ENCODE measurements at places on chromosomes 4 and X.

DNA sequence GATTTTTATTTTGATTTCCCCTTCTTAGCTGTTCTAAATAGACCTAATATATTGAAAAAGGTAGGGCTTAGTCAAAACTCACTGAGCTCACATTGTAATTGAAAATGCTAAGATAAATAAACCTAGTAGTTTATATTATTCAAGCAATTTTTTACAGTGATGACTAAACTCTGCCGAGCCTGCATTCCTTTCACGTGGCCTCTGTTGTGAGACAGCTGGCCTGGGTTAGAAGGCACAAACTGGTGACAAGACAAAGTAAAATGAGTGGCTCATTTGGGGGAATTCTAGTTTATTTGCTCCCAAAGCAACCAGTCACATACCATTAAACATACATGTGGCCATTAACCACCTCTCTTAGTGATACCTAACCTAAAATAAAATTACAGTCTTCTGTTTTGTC is 169.4 kb upstream of the TEX13C start:
- DNase-seq = no peak

DNA sequence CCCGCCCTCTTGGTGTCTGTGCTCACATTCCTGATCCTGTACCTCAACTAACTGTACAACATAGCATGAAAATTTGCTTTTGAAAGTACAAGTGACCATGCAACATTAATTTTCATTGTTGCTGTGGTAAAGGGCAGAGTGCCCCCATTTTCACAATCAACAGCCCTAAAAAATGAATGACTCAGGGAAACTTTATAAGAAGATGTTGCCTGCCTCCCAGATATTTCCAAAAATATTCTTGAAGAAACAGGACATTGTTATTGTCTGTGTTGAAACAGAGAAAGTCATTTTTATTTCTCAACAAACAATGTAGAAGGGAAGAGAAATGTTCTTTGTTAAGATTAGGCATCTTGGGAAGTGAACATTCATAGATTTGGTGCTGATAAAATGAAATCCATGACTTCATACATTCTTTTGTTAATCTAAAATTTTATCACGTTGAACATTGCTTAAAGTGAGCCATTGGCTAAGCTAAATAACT is 113.9 kb upstream of the ANXA3 start:
- no peak for DNase-seq

DNA sequence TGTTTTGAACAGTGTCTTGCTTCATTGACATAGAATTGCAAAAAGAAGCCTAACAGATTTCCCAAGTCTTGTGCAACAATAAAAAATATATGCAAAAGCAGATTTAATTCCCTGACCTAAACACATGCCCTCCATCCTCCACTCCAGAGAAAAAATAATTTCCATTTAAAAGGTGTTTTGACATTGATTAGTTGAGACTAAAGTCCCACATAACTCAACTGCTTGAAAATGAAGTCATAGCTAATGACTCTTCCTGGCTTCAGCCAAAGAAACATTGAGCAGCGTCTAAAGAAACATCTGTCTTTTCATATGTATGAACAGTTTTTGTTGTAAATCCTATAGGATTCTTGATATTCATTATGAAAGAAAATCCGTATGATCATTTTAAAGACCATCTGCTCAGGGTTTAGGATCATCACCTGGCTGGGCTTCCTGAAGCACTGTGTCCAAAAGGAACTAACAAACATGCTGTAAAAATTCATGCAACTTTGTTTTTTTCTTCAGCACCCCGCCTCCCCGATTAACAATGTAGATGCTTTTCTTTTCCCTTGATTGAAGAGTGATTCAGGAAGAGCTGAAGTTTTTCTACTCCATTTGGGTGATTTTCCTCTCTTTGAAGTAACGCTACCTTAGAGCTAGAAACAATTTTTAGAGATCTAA is 273.4 kb downstream of the HS3ST1 start:
- no peak for DNase-seq

DNA sequence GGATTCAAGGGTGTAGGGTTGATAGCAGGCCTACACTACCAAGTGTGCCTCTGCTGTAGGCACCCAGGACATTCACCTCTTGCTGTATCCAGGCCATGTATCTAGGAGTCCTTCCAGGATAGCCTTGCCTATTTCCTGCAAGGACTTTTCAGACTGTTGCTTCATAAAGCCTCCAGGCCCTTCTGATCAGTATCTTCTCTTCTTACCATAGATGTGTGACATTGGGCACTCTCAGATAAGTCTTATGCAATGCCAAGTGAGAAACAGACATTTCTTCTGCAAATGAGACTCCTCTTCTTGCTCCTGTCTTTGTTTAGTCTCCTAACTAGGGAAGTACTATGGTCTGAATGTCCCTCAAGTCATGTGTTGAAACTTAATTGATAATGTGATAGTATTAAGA is 386.8 kb downstream of the ANKRD50 start:
- DNase-seq = no peak

DNA sequence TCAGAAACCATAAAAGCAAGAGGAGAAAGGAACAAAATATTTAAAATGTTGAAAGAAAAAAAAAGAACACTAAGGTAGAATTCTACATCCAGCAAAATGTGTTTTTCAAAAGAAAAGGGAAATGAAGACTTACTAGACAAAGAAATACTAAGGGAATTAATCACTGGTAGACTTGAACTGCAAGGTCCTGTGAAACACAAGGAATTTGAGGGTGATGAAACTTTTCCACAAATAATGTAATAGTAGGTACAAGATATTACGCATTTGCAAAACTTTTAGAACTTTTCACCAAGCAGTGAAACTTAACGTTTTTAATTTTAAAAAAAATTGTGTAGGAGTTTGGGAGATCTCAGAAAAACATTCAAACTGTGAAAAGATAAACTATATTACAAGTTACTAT is 180.3 kb upstream of the MAGEB16 start:
- no peak for DNase-seq

- DNase-seq = no peak
Measured at GRCh38 chr4:51918251-51918650, 75.3 kb downstream of the DCUN1D4 start.

- DNase-seq = no peak
Measured at GRCh38 chr4:7217474-7218321, 25.4 kb downstream of the SORCS2 start.

DNA sequence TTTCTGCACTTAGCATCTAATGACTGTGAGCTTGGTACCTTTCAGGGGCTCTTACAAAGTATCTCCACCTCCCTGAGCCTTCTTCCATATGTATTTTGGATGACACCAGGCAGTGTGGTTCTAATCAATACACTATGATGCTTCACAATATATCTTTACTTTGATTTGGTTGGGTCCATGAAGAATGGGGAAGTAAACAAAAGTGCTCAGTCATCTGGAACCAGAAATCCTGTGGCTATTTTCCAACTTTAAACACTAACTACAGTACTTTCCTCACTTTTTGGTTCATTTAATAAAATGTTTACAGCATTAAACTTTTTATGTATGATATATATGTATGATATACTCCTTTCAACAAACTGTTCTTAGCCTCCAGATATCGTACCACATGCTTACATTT is 216.4 kb upstream of the AFF2 start:
- DNase-seq = no peak

GRCh38 chr4:38163216-38164006 is 203.2 kb downstream of the PTTG2 start:
- no peak for DNase-seq

- no peak for DNase-seq
Measured at GRCh38 chrX:1222531-1223241, 10.2 kb upstream of the CRLF2 start.

GRCh38 chrX:20089845-20090244 is 26.9 kb downstream of the MAP7D2 start:
- no peak for DNase-seq

GRCh38 chr4:172392741-172393140 is 579.5 kb downstream of the GALNTL6 start:
- DNase-seq = no peak

Data from fibroblast of the conjunctiva (primary cell).